ENCODE measurements at places on chromosomes 2 and 18.

GRCh38 chr18:62944454-62944853 lies 229.1 kb downstream of the PHLPP1 start:
- DNase-seq = no peak

DNA sequence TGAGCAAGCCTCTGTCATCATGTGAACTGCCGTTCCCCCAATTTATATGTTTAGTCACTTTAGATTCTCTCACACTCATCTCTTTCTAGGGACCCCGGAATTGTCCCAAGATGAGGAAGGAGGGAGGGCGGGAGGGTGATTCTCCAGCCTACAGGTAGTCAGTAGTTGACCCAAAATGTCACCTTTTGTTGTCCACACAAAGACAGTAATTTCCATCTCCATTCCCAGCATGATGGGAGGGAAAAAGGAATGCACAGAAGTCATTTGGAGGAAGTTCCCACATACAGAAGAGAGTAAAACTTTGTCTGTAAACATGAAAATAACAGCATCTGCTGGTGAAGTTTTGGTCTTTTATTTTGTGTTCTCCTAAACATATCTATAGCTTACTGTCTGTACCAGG lies 222.9 kb downstream of the KLHL29 start:
- no peak for DNase-seq

- no peak for DNase-seq
Observed at GRCh38 chr2:1480671-1481076, 67.4 kb downstream of the TPO start.

DNA sequence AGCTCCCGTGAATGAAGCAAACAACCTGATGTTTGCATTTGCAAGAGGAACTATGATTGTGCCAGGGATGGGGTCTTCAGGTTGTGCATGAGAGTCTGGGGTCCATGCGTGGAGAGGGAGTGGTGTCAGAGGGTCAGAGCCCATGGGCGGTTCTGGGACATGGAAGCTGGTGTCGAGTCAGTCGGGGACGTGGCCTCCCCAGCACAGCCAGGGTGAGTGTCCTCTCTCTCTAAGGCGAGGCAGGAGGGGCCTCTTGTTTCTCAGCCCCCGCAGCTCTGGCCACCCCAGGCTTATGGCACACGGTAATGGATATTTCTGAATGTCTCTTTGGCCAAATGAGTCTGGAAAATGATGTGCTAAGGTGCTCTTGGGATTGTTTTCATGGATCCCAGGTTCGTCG lies 118.6 kb downstream of the RTP5 start:
- DNase-seq = no peak

- no peak for DNase-seq
Observed at GRCh38 chr2:165778653-165779451, 15.2 kb downstream of the GALNT3 start.

GRCh38 chr2:170324640-170325046 lies 146.7 kb downstream of the MYO3B start:
- peak; percentile 53 for DNase-seq

GRCh38 chr2:190413421-190413820 lies 5.3 kb downstream of the MFSD6 start:
- DNase-seq = no peak

GRCh38 chr18:12750076-12750714 lies 47.4 kb downstream of the PSMG2 start:
- DNase-seq = peak; percentile 8

DNA sequence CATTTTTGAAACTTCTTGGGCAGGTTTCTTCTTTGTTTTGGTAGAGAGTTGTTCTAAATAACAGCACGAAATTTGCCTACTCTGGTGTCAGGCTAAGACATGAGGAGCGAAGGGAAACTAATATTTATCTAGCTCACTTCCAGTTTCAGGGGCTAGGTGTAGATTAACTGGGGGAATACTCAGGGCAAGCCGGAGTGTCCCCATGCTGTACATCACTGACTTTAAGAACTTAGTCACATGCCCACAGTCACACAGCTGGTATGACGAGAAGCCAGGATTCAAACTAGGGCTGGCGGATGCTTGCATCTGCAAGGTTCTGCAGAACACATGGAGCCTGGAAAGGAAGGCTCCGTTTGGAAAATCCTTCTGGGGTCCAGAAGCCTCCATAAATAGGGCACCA lies 133.3 kb downstream of the ALPK2 start:
- no peak for DNase-seq

All from RKO (cell line).